CD8-positive, alpha-beta memory T cell (primary cell): ENCODE measurements at places on chromosomes 11 and 22. TPM values are rescaled to one million over a fixed set of nuclear protein-coding genes. Genes with fewer than 3 reads are reported as not detected.

GRCh38 chr22:50010676-50011446, 1.7 kb downstream of the IL17REL start:
- peaks cover 6% of the 10 kb centered on the region for H3K27me3 ChIP-seq
- H3K27ac ChIP-seq, result no peak overlapping the region
- DNase-seq, result peak; percentile 78

DNA sequence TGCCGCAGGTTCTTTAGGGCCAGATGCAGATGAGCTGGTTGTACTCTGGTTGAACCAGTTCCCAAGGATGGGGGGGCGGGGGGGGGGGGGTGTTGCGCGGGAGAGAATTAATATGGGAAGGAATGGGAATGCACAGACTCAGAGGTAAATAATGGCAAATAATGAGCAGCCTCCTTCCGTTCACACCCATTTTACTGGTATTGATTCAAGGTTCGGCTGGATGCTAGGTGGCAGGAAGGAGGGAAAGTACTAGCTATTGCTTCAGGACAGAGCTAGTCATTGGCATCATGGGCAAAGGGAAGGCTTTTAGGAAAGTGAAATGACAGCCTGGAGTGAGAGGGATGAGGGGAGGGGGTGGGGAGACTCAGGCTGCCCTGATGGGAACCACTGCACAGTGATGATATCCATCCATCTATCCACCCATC, at the start of gene VSTM5:
VSTM5 (minus strand) TSS at position 25 of the 425 bp plus-strand sequence. CDS start 116 bp downstream, outside the sequence.
- H3K27me3 ChIP-seq, result peaks cover 4% of the 10 kb centered on the region
- no peaks in the 10 kb centered on the region for H3K36me3 ChIP-seq
- H3K4me3 ChIP-seq, result no peak within 1 kb of the TSS
- no peak within 1 kb of the TSS for H3K27ac ChIP-seq

DNA sequence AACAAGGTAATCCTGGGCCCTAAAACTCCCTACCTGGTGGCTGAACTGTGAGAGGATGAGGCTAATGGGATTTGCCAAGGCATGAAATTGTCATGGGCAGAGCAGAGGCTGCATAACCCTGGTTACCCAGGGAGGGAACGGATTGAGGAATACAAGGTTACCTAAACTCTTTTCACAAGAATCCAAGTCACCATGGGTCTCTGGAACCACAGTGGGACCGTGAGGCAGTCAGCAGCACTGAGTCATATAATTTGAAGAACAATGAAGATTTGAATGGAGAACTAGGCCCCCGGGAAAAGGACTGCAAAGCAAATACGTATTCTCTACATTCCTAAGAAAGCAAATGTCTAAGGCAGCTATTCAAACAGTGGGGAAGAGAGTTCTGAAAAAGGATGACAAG, 19.8 kb downstream of the CAT start:
- DNase-seq, result no peak
- H3K27me3 ChIP-seq, result no peaks in the 10 kb centered on the region
- no peaks in the 10 kb centered on the region for H3K4me1 ChIP-seq
- H3K36me3 ChIP-seq, result peaks cover 47% of the 10 kb centered on the region

DMC1 gene
- 17.2 TPM for total RNA-seq

- H3K4me3 ChIP-seq, result no peak overlapping the region
- H3K4me1 ChIP-seq, result peaks cover 3% of the 10 kb centered on the region
- no peaks in the 10 kb centered on the region for H3K36me3 ChIP-seq
- DNase-seq, result no peak
- no peak overlapping the region for H3K27ac ChIP-seq
Measured at GRCh38 chr22:45434981-45435380, 21.5 kb downstream of the RIBC2 start.

DNA sequence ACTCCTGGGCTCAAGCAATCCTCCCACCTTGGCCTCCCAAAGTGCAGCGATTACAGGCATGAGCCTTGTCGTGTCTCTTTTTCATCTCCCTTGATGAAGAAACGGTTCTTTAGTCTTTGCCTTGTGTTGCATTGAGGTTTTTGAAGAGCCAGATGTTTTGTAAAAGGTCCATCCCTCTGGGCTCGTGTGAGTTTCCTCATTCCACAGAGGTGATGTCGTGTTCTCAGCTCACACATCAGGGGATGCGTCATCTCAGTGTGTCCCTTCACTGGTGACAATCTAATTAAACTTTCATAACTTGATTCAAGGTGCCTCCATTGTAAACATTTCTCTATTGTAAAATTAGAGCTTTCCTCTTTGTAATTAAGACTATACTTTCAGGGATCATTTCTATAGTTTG, 29.7 kb upstream of the TEF start:
- no peak for DNase-seq
- no peaks in the 10 kb centered on the region for H3K27me3 ChIP-seq
- H3K4me3 ChIP-seq, result no peak overlapping the region
- H3K4me1 ChIP-seq, result no peaks in the 10 kb centered on the region
- H3K36me3 ChIP-seq, result peaks cover 49% of the 10 kb centered on the region

DNA sequence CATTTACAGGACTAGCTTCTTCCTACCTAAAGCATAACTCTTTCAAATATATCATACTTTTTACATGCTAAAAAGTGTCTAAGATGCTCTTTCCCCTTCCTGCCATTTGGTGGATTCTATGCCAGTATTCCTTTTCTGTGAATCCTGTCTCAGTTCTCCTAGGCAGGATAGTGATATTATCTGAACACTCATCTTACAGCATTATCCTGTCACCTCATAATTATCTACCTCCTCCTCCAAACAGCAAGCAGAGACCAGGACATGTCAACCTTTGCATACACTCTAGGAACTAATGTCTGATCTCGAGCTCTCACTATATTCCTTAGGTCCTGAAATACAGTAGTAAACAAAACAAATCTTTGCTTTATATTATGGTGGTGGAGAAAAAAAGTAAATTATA, 275.5 kb downstream of the FAM181B start:
- no peaks in the 10 kb centered on the region for H3K4me1 ChIP-seq
- H3K36me3 ChIP-seq, result no peaks in the 10 kb centered on the region
- DNase-seq, result no peak
- H3K27me3 ChIP-seq, result no peaks in the 10 kb centered on the region

DNA sequence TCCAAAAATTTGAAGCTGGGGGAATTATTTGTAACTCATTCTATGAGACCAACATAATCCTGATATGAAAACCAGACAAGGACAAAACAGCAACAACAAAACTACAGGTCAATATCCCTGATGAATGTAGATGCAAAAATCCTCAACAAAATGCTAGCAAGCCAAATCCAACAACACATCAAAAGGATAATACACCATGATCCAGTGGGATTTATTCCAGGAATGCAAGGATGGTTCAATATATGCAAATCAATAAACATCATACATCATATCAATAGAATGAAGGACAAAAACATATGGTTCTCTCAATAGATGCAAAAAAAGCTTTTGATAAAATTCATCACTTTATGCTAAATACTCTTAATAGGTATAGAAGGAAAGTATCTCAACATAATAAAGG, 19.4 kb upstream of the USP2 start:
- DNase-seq, result no peak
- H3K4me1 ChIP-seq, result no peaks in the 10 kb centered on the region
- H3K27me3 ChIP-seq, result no peaks in the 10 kb centered on the region
- H3K36me3 ChIP-seq, result no peaks in the 10 kb centered on the region
- no peak overlapping the region for H3K27ac ChIP-seq

DNA sequence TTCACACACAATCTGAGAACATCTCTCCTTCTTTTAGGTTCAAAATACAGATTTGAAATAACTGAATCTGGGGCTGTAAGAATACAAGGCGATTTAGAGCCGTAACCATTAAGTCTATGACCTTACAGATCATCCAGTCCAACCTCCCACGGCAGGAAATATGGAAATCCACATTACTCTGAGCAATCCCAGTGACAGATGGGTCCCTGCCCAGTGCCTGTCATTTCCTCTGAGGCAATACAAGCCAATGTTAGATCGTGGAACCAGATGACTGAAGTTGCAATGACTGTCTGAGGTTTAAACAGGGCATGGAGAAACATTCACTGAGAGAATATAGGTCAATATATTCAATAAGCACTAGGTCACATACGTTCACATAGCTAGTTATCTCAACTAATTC, 77.4 kb upstream of the OR5AK2 start:
- no peaks in the 10 kb centered on the region for H3K4me1 ChIP-seq
- no peak overlapping the region for H3K4me3 ChIP-seq
- no peak for DNase-seq
- no peak overlapping the region for H3K27ac ChIP-seq

FGF19 gene
- total RNA-seq, result not detected

TRIM66 gene
- total RNA-seq, result 27.7 TPM

DNA sequence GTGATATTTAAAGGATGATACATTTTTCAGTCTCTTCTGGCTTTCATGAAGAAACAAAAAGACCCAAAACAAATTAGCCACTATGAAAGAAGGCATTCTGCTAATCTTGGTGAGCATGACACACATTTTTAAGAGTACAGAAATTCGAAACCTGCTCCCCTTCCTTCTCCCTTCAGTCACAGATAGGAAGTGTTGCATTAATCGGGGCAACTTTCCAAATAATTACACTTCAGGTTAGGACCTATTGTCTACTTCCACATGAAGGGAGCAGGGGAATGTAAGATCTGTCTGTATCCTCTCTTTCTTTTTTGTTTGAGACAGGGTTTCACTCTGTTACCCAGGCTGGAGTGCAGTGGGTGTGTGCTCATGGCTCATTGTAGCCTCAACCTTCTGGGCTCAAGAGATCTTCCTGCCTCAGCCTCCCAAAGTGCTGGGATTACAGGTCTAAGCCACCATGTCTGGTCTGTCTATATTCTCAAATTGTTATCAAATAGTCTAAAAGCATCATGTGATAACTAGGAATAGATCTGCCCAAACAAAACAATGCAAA, 45.8 kb downstream of the NCAM1 start:
- no peak overlapping the region for H3K27ac ChIP-seq
- H3K36me3 ChIP-seq, result no peaks in the 10 kb centered on the region
- H3K4me3 ChIP-seq, result no peak overlapping the region
- DNase-seq, result no peak

OSBPL5 gene
- 2.7 TPM for total RNA-seq

PRR5L gene
- 28.4 TPM for total RNA-seq

KRTAP5-2 gene
- total RNA-seq, result not detected

DNA sequence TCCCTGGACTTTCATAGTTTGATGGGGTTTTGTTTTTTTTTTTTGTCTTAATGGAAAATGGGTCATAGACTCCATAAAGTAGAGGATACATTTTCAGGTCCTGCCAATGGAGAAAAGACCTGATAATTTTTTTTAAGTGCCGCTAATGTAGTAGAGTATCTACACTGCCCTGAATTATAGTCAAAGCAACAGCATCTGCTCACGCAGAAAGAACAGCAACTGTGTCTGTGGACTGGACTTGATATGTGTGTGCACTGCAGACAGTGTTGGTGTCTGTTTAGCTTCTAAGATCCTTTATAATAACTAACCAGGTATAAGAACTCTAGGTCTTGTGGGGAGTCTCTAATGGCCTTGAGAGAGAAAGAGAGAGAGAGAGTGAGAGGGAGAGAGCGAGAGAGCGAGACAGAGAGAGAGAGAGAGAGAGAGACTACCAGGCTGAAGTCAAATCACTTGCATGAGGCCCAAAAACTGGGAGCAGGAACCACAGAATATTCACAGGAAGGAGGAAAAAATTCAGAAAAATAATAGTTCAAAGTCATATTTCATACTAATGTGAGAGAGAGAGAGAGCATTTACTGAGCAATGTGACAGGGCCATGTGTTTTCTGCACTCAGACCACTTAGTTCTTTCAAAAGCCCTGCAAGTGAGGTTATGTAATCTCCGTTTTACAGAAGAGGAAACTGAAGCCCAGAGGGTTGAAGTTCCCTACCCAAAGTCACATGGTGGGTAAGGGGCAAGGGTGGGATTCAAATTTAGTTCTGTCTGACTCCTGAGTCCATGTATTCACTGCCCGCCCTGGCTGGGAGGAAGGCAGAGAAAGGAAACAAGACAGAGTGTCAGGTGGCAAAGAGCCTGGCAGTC, 8.6 kb upstream of the MIAT start:
- DNase-seq, result no peak
- H3K36me3 ChIP-seq, result no peaks in the 10 kb centered on the region
- H3K4me1 ChIP-seq, result peaks cover 44% of the 10 kb centered on the region
- no peaks in the 10 kb centered on the region for H3K27me3 ChIP-seq

DNA sequence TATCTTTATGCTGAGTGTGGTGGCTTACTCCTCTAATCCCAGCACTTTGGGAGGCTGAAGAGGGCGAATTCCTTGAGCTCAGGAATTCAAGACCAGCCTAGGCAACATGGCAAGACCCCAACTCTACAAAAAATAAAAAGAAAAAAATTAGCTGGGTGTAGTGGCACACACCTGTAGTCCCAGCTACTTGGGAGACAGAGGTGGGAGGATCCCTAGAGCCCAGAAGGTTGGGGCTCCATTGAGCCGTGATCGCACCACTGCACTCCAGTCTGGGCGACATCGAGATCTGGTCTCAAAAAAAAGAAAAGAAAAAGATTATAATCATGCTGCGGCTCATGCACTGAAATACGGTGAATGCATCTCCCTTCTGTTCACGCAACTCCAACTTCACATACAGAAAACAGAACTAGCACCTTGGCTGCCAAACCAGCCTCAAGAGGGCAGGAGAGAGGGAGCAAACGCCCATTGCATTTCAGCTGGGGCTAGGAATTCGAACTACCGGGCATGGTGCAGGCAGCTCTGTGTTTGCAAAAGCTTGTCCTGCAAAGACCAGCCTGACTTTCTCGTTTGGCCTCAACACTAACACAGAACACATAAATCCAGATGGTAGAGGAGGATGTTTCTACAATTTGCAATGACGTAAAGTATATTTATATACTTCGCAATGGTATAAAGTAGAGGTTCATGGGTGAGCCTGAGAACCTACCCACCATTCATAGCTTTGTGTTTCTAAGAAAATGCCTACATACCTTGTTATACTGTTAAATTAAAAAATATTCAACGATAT, 6.3 kb upstream of the SYNGR1 start:
- DNase-seq, result peak; percentile 51
- no peak overlapping the region for H3K27ac ChIP-seq
- no peaks in the 10 kb centered on the region for H3K27me3 ChIP-seq
- H3K36me3 ChIP-seq, result no peaks in the 10 kb centered on the region

OR5B21 gene
- 0.55 TPM for total RNA-seq

DNA sequence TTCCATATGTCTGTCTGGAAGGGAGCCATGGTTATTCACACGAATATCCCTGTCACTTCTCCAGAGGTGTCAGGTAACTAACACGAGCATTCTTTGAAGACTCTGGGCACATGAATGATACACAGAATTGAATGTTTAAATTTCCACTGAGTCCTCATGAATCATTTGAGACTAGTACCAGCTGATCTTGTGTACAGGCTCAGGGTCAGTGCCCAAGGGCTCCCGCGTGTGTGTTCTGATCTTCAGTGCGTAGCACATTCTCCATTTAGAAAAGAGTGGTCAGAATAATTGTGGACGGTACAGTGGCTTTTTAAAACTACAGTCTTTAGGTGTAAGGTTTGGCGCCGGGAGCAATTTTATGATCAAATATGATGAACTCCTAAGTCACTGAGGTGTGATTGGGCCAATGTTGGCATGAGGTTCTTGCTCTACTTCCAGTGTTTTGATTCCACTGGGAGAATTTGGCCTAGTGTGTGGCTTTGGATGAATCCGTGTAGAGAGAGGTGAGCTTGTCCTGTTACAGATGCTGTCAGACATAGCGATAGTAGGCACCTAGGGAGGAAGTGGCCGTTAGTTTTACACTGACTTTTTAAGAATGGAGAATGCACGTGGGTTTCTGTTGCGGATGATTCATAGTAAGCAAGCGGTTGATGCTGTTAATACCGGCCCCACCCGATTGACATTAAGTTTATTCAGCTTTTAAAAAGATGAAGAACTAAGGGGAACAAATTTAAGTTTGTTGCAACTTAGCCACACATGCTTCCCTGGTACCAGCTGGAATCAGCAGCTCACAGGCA, 22.2 kb downstream of the NUP50 start:
- peaks cover 38% of the 10 kb centered on the region for H3K36me3 ChIP-seq
- H3K4me3 ChIP-seq, result no peak overlapping the region
- no peak overlapping the region for H3K27ac ChIP-seq
- no peak for DNase-seq
